NB4 (cell line): ENCODE measurements at places on chromosomes 5 and 9.
A peak's percentile ranks its signal among the peaks of the same experiment; 100 is the strongest.

- no peak for DNase-seq
Observed at GRCh38 chr9:126619361-126620135, 5.8 kb downstream of the LMX1B start.

GRCh38 chr5:171801839-171802238, 16.2 kb downstream of the SMIM23 start:
- no peak for DNase-seq

GRCh38 chr5:32446630-32447029, 2.1 kb upstream of the ZFR start:
- DNase-seq = peak; percentile 42

DNA sequence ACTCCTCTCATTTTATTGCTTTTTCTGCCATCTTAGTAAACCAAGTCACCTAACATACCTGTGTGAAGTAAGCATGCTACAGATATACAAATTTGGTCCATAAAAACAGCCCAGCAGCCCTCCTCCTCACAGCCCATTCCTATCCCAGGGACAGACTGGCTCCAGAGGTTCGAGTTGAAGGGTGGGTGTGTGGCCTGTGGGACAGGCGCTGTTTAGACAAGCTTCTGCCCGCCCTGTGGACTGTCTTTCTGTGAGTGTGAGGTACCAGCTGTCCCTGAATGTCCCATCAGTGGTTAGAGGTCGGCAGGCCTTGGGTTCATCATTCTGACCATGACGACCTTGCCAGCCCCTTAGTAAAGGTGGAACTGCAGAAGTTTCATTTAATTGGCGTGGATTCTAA, 82.0 kb downstream of the WNK2 start:
- no peak for DNase-seq

- DNase-seq = no peak
Observed at GRCh38 chr5:146796911-146797310, 81.6 kb downstream of the PPP2R2B start.

- no peak for DNase-seq
Observed at GRCh38 chr5:139882961-139883539, 87.4 kb downstream of the PSD2 start.

DNA sequence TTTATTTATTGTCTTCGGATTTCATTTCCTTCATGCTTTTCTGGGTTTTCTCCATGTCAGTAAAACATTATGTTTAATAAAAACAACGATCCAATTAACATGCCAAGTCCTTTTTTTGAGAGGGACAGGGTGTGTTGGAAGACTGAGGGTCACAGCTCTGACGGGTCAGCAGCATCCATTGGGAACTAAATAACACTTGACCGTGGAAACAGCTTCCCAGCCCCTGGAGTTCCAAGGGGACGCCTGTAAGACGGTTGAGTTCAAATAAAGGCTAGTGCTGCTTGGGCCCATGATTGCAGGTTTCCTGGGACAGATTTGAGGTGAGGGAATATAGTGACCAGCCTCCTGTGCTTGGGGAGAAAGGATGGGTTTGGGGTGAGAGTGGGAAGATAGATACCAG, 30.4 kb upstream of the NEURL1B start:
- DNase-seq = no peak

DNA sequence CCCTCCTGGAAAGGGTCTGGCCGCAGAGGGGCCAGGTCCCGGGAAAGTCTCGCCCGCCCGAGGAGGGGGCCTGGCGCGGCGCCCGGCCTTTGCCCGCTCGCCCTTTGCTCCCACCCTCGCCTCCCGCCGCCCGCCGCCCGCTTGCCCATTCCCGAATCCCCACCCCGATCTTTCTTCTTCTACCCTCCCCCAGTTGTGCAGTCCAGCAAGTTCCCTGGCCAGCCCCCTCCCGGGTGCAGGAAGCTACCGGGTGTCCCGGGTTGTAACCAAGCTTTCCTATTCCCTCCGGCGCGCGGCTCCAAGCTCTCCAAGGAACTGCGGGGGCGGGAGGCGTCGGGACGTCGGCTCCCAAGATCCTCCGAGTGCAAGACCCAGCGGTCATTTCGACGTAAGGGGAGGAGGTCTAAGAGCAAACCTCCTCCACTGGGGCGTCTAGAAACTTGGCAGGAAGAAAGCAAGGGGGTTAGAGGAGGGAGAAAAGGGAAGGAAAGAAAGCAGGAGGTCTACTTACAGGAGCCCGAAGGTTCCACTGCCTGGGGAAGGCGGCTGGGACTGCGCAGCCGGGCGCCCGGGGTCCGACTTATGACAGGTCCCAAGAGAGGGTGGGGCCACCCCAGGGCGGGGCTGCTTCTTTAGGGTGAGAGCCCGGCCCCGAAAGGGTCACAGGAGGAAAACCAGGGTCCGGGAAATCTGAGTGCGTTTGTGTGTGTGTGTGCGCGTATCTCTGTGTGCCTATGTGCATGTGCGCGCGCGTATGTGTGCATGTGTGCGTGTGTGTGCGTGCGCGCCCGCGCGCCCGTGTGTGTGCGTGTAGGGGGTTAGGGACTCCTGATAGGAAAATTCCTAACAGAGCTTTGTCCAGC, at the start of gene PTGR1:
Gene PTGR1, minus strand, starts transcription at position 556 of the 863 bp plus-strand sequence. CDS start 2,225 bp downstream, outside the sequence.
- peak; percentile 70 for DNase-seq

GRCh38 chr5:26881901-26882300, 156.5 kb downstream of the CDH9 start:
- no peak for DNase-seq

- no peak for DNase-seq
Observed at GRCh38 chr5:6041977-6042550, 336.3 kb downstream of the MED10 start.

DNA sequence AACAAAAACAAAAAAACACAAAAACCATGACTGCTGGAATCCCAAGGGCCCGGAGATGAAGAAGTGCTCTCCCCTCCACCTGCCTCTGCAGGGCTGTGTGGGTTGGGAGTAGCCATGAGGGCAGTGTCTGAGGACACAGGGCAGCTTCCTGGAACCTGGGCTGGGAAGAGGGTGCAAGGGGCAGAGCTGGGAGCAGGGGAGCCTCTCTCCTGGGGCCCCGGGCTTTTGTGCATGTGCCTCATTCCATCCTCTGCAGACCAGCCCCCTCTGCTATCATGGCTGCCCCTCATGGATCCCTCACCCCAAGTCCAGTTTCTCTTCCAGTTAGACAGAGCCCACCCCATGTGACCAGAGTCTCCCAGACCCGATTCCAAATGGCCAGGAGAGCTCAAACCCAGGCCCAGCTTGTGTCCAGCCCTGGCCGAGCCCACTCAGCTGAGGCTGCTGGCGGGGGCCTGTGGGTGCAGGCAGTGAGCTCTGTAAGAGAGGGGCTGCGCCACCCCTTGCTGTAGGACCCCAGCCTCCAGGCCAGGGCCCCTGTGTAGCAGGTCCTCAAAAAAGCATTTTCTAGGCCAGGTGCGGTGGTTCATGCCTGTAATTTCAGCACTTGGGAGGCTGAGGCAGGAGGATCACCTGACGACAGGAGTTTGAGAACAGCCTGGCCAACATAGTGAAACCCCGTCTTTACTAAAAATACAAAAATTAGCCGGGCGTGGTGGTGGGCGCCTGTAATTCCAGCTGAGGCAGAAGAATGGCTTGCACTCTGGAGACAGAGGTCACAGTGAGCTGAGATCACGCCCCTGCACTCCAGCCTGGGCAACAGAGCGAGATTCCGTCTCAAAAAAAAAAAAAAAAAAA, 44.5 kb downstream of the PLPP7 start:
- no peak for DNase-seq

DNA sequence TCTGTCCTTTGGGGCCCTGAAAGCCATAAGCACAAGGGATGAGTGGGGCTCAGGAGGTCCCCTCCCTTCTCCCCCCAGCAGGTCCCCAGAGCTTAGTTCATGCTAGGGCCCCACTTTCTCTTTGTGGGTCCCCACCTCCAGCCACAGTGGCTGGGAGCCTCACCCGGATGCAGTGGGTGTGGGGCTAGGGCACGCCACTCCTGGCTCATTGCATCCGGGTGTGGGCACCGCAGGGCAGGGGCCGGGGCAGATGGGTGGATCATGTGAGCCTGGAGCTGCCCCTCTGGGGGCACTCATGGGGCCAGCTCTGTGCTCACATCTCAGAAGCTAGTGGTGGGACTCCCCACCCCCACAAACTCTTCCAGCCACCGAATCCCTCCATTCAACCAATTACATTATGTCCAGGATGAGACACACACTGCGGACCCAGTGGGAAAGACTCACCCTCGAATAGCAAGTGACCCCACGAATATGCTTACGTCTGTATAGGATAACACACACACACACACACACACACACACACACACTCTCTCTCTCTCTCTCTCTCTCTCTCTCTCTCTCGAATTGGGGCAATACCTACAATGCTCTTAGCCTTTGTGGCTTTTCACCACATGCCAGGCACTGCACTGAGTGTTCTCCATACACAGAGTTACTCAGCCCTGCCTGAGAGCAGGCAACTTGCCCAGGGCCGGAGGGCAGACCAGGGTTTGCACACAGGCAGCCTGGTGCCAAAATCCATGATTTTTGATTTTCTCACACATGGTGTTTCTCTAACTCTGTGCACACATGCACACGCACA, 16.8 kb upstream of the PHYKPL start:
- peak; percentile 23 for DNase-seq

DNA sequence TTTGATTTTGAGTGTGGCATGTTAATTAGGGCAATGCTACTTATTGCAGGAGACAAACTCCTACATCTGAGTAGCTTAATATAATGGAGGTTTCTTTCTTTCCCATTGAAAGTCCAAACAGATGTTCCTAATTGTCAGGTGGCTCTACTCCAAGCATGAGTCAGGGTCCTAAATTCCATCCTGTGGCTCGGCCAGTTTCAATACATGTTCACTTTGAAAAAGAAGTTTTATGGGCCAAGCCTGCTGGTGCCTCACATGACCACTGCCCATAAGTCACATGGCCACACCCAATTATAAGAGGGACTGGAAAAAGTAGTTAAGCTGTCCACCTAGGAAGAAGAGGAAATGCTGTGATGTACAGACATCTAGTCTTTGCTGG, 170.4 kb downstream of the ARRDC3 start:
- no peak for DNase-seq

- DNase-seq = no peak
Observed at GRCh38 chr5:178902849-178903248, 7.1 kb downstream of the ZFP2 start.

GRCh38 chr5:31023105-31023504, 170.4 kb upstream of the CDH6 start:
- DNase-seq = no peak

DNA sequence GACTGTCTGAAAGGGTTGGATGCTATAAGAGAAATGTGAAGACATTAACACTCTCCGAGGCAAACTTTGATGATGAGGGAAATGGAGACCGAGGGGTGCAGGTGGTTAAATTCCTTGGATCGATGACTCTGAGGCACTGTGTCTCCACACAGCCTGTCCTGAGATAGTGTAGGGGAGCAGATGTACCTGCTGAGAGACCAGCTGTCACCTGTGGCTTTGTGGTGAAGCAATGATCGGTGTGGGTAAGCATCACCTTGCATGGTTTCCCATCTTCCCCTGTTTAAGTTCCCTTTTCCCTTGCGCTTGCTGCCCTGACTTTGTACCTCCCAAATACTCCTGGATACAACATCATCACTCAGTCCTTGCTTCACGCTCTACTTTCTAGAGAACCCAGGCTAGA, 9.8 kb upstream of the MIER3 start:
- no peak for DNase-seq

GRCh38 chr9:93665637-93666438, 89.5 kb downstream of the PHF2 start:
- no peak for DNase-seq
